ENCODE measurements at places on chromosomes 5 and 9.

DNA sequence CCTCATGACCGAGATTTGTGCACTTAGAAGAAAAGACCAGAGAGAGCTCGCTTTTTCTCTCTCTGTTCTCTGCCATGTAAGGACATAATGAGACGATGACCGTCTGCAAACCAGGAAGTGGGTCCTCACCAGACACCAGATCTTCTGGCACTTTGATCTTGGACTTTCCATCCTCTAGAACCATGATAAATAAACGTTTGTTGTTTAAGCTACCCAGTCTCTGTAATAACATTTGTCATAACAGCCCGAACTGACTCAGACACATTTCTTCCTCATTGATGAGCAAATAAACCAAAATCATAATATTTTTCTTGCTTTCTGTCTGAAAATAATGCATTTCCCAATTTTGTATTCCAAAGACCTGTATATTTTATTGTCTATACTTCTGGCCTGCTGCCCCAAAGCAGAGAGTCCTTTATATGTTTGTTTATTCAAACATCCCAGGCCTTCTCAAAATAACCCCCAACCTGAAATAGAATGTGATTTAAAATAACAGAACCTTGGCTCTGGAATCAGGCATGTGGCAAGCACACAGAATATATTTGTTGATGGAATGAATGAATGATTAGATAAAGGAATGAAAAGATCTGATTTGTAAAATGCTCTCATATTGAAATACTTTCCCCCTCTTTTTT, 396.5 kb downstream of the ADGRV1 start:
- no peak for DNase-seq

GRCh38 chr9:12819436-12820185, 44.8 kb downstream of the LURAP1L start:
- DNase-seq: no peak

GRCh38 chr5:158979749-158980521, 119.8 kb downstream of the EBF1 start:
- no peak for DNase-seq

- DNase-seq: no peak
Measured at GRCh38 chr5:55601204-55601618, 66.4 kb upstream of the PLPP1 start.

DNA sequence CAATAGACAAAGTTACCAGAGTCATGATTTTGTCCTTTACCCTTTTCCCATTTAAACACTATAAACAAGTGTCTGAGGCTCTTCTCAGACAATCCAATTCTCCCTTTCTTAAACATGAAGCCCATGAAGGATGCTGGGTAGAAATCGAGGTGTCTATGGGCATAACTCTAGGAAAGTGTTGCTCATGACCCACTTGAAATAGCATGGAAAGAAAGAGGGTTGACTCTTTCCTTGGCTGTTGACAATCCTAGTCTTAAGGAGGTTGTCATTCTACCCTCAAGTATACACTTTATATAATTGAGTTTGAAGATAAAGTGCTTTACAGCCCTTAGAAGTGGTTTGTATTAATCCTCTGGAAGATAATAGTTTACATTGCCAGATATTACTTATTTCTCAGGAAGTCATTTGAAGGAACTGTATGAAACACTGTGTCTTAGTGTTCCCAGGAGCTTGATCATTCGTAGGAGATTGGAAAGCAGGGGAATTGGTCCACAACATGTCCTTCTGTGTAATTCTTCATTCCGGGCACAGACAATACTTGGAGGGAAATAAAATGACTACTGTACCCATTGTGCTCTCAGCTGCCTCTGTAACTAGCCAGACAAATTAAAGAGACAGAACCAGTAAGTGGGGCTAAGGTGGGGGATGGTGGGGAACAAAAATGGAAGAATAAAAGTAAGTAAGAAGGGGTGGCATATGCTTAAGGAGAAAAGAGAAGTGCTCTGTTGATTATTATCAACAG, 1078.3 kb upstream of the DMAC1 start:
- no peak for DNase-seq

DNA sequence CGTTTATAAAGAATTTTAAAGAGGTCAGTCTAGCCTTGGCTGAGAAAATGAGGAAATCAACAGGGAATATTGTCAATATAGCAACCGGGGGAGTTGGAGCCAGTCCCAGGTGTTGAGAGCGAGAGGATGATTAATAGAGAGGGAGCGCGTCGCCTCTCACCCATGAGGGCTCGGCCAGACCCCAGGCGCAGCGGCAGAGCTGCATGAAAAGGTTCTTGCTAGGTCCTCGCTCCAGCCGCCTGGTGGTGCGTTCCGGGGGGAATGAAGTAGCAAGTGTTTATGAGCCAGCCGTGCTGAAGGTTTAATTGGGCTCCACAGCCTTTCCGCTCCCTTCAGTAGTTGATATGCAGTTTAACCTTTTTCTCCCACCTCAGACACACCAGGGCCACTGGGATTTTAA, 167.3 kb upstream of the IRX1 start:
- no peak for DNase-seq

- peak; percentile 63 for DNase-seq
Measured at GRCh38 chr5:82165740-82166530, 112.2 kb downstream of the RPS23 start.

- no peak for DNase-seq
Measured at GRCh38 chr5:104699438-104699837, 1136.8 kb upstream of the NUDT12 start.

GRCh38 chr9:123562844-123563346, 206.9 kb downstream of the CRB2 start:
- DNase-seq: no peak

DNA sequence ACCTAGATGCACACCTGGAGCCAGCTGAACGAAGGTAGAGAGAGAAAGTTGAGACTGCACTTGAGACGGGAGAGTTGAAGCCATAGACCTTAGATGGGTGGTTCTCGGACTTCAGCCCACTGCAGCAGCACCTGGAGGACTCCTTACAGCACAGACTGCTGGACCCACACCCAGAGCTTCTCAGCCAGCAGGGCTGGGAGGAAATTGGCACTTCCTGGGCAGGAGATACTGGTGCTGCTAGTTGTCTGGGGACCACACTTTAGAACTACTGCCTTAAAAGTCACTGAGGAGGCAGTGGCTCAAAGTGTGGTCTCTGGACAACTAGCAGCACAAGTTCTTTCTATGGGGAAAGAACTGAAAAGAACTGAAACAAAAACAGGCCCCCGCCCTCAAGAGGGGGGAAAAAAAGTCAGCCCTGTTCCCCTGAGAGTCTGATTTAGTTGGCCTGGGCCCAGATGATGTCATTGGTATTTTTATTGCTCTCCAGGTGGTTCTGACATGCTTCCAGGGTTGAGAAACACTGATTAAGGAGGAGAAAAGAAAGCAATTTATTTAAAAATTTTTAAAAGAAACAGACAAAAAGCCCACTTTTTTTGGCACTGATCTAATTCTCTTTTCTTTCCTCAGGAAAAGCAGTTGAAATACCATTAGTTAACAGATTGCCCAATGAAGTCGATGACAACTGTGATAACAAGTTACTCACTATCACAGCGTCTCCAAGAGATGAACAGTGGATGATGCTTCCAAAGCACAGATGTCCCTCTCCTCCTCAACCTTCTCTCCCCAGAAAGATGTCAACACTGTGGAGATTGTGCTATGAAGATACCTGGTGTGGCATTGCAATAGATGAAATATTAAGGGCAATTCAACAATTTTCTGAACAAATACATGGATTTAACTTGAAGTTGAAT, 73.6 kb upstream of the ADAMTS16 start:
- no peak for DNase-seq

DNA sequence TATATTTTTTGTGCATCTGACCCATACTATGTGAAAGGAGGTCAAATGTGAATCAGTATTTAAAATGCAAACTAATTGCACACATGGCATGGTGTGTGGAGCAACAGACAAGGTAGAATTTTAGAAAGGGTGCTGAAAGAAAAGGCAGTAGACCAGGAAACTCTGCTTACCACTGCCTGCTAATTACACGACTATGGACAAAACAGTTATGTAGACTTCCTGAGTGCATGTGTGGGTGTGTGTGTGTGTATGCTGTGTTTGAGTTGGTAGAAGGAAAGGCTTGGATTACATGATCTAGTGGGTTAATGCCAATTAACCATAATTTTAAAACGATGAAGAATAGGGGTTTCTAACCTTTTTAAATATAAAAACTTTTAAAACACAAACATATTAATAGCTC, 349.9 kb downstream of the SH3GL2 start:
- no peak for DNase-seq

DNA sequence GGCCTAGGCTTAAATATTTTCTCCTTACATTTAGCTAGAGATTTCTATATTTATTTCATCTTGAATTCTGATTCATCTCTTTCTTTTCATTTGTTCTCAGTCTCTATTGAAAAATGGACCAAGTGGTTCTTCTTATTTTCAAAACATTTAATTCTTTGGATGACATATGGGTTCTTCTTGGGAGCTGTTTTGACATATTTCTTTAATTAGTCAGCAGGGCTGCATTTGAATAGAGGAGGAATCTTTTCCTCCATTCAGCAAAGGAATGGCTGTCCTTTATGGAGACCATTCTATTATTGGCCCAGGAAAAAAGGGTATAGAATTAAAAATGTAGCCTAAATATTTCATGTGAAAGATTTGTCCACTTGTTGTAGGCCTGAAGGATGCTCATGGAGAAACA, 109.9 kb downstream of the RPS23 start:
- no peak for DNase-seq

- DNase-seq: no peak
Measured at GRCh38 chr9:72205513-72205912, 56.3 kb downstream of the GDA start.

GRCh38 chr9:117104206-117104605, 310.7 kb downstream of the ASTN2 start:
- DNase-seq: no peak

- no peak for DNase-seq
Measured at GRCh38 chr5:77101298-77101697, 14.2 kb upstream of the ZBED3 start.

DNA sequence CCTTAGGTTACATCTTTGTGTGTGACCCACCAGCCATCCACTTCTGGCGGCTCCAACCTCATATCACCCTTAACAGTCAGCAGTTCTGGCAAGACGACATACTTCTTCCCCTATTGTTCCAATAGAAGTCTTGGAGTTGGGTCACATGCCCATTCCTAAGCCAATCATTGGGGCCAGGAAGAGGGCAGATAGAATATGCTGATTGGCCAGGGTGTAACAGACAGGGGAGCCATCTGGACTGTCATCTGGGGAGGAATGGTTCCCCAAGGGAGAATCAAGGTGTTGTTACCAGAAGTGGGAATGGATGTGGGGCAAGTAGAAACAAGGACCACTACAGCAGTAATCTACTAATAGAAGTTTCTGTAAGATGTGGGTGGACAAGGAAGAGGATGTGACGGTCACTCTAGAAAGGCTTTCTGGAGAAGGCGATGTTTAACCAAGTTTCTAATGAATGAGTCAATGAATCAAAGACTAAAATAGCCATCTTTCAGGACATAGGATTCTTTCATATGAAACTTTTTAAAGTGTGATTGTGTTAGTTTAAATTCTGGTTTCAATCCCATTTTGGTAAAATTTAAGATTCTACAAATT, 200.4 kb downstream of the ARHGAP26 start:
- no peak for DNase-seq

DNA sequence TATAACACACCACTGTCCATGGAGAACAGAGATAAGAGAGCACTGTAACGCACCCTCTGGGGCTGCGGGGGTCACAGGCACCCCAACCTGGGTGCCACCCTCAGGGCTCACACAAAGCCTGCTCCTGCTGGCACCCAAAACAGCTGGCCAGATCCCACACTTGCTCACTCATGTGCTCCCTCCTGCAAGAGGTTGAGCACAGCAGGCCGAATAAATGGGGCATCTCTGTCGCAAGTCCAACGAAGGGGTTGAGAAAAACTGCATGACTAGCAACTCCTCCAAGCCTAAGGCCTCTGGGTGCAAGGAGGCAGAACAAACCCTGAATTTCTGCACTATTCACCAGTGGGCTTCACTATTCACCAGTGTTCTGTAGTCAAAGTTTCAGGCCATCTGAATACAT, 80.3 kb downstream of the SECISBP2 start:
- DNase-seq: no peak

GRCh38 chr9:22522206-22522740, 75.6 kb downstream of the DMRTA1 start:
- no peak for DNase-seq

DNA sequence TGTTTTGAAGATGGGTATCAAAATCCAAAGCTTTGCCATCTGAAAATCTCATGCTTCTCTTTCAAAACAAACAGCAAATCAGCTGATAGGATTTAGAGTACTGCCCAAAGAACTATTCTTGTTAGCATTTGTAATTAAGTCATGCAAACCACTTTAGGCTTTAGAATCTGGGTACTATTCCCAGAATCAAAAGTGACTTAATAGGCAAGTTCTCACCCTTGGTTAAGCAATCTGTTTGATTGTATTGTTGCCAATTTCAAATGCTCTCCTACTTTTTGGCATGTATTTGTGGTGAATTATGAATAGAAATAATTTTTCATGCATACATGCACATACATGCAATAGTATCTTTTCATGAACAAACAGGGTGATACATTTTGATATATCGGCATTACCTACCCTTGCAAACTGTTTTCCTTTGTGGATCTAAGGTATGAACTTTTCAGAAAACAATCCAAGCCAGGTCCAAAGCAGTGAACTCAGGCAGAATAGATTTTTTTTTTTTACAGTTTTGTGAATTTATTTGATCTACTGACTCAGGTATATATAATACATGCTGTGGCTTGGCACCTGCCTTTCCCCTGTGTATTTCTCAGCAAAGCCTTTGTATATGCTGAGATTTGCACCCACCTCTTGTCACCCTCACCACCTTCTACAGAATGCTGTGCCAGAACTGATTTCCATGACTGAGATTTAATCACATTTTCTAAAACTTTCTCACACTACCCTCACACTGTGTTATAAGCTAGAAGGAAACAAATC, 9.0 kb downstream of the IL33 start:
- no peak for DNase-seq

- no peak for DNase-seq
Measured at GRCh38 chr5:24381861-24382489, 262.8 kb downstream of the CDH10 start.

GRCh38 chr5:160899735-160900134, 47.7 kb upstream of the ATP10B start:
- no peak for DNase-seq

- no peak for DNase-seq
Measured at GRCh38 chr5:151688436-151688835, 1.7 kb upstream of the SPARC start.

GRCh38 chr5:42886635-42887034, 74.9 kb upstream of the SELENOP start:
- no peak for DNase-seq

DNA sequence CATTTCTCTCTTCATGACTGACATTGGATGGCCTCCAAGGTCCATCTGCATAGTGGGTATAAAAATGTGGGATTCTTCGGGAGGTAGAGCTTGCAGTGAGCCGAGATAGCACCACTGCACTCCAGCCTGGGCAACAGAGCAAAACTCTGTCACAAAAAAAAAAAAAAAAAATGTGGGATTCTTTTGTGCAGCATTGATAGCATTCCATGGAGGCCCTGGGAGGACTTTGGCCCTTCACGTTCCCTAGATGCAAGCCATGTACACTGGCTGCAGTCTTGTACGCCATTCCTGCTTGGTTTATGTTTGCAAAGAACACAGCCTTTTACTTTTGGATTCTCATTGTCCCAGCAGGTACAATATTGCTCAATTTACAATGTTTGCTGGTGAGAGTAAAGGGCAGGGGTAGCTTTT, 157.8 kb downstream of the SLCO4C1 start:
- no peak for DNase-seq
